Anterior cingulate cortex (tissue), 58 donors: ENCODE measurements at places on chromosomes 2 and 18.

- DNase-seq = no peak
Observed at GRCh38 chr18:14092625-14093306, 39.5 kb downstream of the ZNF519 start.

DNA sequence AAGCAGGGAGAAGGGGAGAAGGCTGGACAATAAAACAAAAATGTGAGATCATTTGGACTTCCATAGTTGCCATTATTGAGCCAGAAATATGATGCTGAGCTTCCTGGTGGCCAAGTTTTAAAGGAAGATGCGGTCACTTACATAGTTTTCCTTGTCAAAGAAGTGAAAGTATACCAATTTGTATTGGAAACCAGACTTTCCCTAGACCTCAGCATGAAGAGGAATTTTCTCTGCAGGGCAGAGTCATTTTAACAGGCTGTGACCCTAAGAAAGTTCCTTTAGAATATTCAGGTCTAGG, 111.0 kb downstream of the GATA6 start:
- no peak for DNase-seq

DNA sequence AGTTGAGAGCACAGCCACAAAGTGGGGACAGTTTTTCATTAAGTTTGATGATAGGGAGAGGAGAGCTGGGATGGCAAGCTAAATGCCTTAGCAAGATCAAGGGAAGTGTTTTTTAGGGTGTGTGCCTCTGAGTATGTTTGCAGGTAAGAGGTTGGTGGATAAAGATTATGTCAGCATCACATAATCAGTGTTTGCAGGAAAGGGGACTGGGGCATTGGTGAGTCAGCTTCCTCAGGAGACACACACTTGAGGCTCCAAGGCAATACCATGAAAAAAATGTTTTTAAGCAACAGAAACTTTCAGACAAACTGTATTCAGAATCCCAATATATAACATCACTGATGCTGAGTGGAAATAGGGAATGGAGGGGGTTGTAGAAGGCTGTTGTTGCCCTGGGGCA, 25.4 kb upstream of the DTNB start:
- no peak for DNase-seq

DNA sequence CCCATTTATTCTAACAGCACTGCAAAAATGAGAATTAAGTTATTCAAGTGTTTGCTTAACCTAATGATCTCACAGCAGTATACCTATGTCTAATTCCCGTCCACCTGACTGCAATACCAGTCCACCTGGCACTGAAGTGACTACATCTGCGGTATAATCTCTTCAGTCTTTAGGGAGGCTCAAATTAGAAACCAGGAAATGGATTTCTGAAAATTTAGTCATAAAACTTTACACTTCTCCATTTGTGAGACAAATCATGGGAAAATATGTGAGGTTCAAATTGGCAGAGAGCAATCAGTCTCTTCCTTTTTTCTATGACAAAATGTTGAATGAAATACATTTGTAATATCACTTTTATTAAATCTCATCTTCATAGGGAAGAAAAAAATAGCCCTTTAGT, 33.0 kb downstream of the FTCDNL1 start:
- DNase-seq = no peak

DNA sequence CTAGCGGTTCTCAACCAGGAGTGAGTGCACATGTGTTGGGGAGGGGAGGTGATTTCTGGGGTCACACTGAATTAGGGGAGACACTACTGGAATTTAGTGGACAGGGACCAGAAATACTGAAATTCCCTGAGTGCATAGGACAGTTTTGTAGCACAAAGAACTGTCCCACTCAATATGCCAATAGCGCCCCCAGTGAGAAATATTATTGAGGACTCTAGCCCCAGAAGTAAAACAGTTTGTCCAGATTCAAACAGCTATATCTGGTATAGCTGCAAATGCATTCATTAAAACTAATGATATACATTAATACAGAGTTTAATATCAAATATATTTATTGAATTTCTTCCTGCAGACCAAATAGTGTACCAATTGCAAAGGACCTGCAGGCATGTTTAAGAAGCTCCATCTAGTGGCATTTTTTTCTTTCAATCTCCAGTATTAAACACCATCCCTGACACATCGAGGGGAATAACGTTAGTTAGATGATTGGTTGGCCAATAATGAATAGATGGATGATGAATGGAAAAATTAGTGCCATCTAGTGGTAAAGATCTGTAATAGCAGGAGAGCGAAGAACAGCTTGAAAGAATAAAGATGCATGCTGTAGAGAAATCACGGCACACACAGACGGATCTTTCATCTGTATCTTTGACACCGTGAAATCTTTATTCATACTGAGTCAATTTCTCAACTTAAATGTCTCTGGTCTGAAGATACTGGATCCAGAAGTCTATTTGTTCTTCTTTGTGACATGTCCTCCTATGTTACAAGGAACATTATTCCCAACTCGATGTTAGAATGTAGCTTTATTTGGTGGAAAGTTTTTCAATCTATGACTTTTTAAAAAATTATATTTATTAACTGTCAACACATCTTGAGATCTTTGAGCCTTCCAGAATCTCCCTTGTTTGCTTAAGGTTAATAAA, 62.5 kb downstream of the DHRS9 start:
- no peak for DNase-seq

- DNase-seq = no peak
Observed at GRCh38 chr18:61127714-61128467, 205.3 kb upstream of the CDH20 start.

DNA sequence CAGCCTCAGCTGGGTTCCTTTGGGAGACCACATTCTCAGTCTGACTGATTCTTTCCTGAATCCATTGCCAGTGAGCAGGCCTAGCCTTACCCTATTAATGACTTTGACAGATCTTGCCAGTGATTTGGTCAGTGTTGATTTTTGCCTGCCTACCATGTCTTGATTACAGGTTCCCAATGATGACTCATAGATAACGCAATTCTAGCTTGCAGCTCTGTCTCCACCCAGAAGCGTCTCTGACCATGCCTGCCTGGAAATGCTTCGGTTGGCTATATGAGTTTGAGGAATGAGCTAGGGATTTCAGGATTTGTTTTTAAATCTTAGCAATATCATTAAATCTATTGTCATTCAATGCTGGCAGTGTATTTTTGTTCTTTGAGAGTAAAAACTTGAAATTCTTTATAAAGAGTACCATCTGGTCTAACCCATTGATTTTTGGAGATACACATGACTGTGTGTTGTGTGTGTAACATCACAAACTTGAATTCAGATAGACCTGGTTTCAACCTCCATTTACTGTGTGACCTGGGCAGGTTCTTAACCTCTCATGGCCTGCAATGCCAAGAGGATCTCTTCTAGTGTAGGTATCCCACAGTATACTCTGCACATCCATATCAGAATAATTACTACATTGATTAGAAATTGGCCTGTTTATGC, 57.0 kb downstream of the CCDC150 start:
- no peak for DNase-seq

- DNase-seq = no peak
Observed at GRCh38 chr2:223065107-223065506, 13.1 kb downstream of the KCNE4 start.

DNA sequence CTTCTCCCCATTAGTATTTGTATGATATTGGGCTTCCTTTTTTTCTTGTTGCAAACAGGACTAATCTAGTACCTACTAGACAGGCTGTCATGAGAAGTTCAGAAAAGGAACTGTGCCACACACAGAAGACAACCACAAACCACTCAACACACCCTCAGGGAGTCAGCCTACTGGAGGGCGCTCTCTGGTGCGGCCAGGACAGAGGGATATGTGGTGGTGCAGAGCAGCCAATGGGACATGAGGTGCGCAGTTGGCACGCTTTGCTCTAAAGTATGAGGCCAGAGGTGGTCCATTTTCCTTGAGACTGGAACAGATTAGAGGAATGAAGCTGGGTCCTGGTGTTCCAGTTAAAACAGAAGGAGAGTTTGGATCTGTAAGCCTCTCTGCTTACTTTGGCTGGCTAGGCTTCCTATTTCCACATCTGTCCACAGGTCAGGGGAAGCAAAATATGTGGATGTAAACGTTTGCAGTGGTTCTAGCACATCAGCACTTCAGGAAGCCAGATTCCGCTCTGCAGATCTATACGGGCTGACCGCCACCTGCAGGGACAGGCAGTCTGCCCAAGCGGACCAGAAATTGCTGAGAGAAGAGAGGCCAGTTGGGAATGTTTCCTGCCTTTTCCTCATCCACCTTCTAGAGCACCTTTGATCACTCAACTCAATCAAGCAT, 114.1 kb downstream of the GFPT1 start:
- no peak for DNase-seq

DNA sequence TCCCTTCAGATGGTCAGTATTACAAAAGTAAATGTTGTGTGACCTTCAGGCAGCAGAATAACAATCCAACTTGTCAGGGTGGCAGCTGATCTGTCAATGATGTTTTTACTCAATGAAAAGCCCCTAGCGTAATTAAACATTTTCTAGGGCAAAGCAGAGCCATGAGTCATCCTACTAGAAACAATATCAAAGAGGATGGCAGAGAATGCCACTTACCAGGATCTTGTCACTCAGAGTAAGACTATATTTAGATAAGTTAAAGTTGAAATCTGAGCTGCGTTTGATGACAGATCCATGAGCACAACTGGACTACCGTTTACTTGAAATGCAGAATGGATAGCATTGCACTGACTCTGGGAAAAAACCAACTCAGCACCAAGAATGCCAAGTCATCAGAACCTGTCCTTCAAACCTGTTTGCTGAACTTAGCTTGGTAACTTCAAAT, 612.6 kb upstream of the ACVR2A start:
- DNase-seq = no peak

- no peak for DNase-seq
Observed at GRCh38 chr2:159551806-159552205, 64.5 kb downstream of the BAZ2B start.

DNA sequence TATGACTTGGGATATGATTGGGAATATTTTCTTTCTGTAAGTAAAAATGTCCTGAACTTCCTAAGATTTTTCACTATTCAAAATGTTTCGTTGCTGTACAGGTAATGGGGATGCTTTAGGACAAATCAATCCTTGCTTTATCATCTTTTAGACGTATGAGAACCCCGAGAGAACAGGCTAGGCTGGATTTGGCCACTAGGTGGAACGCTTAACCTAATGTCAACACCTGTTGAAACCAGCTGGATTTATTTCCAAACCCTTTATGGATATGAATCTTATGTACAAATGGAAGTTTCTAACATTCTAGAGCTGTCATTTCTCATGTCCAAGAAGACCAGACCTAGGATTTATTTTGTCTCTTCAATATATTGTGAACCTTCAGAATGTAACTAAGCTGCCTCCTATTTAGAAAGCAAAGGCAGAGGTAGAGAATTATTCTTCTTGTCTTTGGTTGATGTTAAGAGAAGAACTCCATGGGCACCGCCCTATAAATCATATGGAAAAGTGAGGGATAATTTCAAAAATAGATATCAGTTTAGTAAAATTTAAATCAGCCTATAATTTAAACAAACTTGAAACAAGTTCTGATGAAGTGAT, 96.7 kb downstream of the PMAIP1 start:
- peak; percentile 5 for DNase-seq

GRCh38 chr2:164015328-164016123, 279.7 kb upstream of the FIGN start:
- DNase-seq = no peak

DNA sequence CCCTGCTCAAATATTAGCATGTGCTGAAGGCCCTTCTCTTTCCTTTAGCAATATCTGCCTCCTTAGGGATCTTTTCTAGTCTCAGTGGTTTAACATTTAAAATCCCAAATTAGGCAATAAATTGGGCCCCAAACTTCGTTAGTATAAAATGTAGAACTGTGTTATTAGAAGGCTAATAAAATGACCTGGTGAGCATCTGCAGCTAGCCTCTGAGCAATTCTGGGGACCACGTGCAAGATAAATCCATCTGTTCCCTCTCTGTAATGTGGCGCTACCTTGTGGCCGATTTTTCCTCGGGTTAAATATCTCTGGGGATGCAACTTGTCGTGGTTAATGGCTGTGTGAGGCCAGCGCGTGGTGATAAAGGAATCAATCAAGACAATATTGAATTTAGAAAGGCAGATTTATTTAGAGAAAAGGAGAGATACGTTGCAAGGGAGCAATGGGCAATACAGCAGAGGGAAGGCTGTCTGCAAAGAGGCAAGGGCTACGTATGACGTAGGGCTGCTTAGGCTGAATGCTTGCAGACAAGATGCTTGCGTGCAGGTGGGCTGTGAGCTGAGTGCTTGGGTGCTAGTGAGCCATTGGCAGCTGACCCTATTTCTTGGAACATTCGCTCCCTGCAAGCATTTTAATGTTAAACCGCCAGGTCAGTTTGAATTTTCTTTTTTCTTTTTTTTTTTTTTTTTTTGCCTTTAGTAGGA, 18.5 kb upstream of the IL36G start:
- DNase-seq = no peak

GRCh38 chr2:30267161-30267975, 36.0 kb downstream of the LBH start:
- DNase-seq = no peak

DNA sequence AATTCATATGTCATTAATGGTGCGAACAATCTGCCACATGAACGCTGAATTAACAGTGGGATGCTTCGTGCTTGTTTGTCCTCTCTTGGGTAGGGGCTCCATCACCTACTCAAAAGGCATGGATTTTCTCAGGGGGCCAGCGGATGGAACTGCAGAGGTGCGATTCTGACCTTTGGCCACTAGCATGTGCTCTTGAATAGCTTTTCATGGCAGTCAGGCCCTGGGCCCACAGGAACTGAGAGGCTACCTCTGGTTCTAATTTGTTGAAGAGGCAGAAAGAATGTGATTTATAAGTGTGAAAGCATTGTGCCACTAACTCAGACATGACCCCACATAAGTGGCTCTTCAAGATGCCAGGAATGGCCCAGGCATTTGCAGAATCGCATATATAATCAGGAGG, 283.2 kb downstream of the INSIG2 start:
- no peak for DNase-seq

GRCh38 chr2:88857951-88858411, 166.5 kb downstream of the RPIA start:
- DNase-seq = no peak

DNA sequence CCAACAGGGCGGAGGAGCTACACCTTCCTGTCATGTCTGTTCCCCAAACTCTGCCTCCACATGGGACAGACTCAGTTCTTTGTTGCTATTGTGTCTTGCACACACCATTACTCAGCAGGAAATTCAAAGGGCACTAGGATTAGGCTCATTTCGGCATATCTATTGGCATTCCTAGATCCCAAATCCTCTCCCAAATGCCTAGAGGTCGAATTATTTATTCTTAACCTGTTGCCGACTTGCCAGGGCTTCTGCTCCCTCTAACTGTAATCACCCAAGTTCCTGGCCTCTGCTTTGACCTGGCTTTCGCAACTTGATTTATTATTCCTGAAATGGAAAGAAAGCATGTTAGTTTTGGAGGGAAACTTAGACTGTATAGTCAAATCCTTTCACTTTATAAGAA, 67.8 kb upstream of the ST6GAL2 start:
- DNase-seq = no peak

DNA sequence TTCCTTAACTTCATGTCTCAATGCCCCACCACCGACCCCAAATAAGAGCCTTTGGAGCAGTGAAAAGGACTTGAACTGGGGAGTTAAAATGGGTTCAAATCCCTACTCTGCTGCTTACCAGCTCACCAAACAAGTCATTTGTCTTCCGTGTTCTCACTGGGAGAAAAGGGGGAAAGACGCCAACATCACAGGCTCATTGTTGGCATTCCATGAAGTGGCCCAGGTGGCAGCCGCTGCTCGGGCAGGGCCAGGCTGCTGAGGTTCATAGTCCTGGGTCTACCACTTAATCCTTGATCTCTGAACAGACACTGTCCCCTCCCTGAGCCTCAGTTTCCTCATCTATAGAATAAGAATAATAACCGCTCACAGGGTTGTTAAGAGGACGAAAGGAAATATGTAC, 103.0 kb downstream of the APOB start:
- no peak for DNase-seq
